Activated naive CD8-positive, alpha-beta T cell treated with anti-CD3 and anti-CD28 coated beads, Interleukin-2, amount 50 U/mL, for 16 hours (primary cell): ENCODE measurements at places on chromosomes 5 and 9.

GRCh38 chr5:133861161-133861737 is 107.2 kb downstream of the C5orf15 start:
- DNase-seq: no peak

DNA sequence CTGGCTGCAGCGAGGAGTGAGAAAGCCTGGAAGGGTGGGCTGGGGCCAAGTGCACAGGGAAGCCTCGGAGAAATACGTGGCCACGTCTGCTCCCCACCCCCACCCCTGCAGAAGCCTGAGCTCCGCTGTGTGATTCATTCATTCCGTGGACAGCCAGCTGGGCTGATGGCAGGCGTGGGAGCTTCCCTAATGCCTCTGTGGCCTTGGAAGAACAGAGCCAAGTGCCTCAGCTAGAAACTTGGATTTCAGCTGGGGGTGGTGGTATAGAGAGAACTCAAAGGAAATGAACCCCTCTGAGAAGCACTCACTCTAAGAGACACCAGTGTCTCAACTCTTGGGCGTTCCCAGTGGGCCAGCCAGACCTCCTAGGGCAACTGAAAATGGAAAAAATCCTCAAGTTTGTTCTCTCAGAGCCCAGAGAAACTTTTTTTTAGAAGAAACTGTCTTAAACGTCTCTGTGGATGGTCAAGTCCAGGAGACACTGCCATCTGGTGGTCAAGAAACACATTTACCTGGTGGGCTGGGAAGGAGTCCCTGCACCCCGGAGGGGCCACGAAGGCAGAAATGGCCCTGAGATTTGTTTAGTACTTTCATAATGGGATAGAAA is 18.0 kb downstream of the ATOX1 start:
- no peak for DNase-seq

- DNase-seq: no peak
These were observed 18.6 kb downstream of the DCANP1 start for GRCh38 chr5:135428586-135428985.

GRCh38 chr5:158303275-158303674 is 444.3 kb upstream of the CLINT1 start:
- DNase-seq: no peak

DNA sequence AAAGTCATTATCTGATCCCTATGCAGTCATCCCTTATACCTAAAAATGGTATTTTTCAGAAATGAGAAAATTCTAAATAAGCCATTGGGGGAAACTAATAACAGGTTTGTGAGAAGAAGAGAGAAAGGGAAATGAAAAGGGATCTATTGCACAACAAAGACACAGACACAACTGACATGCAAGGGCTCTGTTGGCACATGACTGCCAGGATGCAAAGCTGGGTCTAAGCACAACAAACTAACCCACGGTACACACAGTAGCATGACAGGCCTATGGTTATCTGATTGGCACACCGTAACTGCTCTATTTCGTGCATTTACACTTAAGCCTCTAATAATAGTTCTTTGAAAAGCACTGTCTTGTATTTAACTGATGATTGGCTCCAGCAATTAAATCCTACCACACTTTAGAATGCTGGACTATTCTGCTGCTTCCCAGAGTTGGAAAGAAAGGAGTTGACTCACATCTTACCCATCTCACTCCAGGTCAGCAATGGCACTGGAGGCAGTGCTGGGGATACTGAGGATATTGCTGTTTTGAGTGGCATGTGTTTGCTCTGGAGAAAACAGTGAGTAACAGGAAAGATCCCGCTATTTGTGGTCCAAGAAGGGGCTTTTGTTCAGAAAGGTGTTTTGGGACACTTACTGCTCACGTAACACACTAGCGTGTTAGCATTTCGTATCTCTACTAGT is 328.3 kb downstream of the GLIS3 start:
- DNase-seq: no peak

DNA sequence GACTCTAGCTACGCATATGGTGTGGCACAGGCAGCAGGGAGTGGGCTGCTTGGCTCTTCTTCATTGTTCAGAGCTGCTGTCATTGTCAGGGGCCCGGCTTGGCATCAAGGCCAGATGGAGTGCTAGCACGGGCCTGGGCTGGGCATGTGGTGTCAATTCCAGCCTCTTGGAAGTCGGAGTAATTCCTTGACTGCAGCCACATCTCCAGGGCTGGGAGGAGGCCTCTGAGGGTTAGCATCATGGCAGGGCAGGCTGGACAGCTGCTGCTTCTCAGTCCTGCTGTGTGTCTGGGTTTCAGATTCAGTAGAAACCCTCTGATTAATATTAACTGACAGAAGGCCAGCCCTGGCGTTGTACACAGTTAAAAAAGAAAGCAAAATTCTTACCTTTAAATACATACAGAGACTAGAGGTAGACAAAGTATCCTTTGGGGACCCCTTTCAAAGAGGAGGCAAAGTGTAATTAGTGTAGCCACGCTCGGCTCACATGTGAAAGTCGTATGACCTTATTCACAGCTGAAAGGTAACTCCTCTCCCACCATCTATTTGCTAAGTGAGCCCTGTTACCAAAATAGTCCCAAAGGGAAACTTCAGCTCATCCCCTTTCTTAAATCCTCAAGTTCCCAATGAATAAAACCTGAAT is 126.4 kb downstream of the DOCK2 start:
- DNase-seq: no peak

- no peak for DNase-seq
These were observed 87.7 kb downstream of the ENTREP1 start for GRCh38 chr9:69412741-69413150.

- no peak for DNase-seq
These were observed 79.3 kb downstream of the PPP2R2B start for GRCh38 chr5:146799231-146799630.

GRCh38 chr5:120901199-120901598 is 437.1 kb downstream of the PRR16 start:
- no peak for DNase-seq

DNA sequence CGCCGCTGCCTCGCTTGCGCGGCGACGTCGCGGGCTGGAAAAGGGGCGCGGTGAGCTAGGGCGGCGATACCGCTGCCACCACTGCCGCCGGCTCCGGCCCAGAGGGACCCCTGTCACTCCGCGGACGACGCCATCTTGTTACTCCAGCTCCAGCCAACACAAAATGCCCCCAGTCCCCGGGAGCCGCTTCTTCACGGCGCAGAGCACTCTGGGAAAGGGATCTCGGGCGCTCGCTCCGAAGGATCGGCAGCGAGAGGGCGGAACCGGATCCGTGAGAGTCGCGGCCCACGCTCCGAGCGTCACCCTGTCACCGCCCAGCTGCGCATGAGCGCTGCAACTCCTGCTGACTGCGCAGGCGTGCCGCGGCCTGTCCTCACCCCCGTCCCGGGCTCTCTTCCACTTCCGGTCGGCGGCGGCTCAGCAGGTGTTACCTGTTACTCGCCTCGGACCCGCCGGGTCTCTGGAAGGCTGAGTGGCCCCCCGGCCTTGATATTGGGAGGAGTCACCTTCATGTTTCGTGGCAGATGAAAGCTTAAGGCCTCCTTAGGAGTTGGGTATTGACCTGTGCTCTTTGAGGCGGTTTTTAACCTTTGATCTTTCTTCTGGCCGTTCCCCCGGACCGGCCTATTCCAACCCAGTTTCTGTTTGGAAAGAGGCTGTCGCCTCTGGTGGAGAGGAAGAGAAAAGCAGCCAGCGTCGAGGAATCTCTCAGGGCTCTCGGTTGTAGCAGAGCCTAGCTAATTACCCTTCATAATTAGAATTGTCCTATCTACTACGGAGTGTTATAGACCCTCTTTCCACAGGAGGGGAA is at the start of gene CSNK1A1:
Gene CSNK1A1 (minus strand): TSS at position 213 of the 811 bp plus-strand sequence. CDS start 475 bp downstream, outside the sequence.
- DNase-seq: peak; percentile 96

DNA sequence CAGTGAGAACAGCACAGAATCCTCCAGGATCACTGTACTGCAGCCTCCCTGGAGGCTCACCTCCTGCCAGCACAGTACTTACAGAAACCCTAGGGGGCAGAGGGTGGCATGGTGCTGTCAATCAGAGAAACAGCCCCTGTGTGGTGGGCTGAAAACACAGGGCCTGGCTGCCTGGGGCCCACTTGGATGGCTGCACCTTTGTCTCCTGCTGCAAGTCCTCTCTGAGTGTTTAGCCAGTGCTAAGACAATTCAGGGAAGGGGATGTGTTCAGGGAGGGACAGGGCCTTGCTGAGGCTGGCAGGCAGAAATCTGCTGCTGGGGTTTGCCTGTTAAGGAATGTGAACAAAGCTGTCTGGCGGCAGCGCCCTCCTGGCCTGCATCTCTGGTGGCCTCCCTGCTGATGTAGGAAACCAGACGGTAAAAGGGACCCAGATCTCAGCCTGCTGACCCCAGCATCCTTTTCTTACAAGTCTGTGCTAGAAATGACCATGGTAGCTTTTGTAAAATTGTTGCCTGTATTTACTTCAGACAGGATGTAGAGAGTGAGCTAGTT is 39.5 kb downstream of the PRRC2B start:
- no peak for DNase-seq

DNA sequence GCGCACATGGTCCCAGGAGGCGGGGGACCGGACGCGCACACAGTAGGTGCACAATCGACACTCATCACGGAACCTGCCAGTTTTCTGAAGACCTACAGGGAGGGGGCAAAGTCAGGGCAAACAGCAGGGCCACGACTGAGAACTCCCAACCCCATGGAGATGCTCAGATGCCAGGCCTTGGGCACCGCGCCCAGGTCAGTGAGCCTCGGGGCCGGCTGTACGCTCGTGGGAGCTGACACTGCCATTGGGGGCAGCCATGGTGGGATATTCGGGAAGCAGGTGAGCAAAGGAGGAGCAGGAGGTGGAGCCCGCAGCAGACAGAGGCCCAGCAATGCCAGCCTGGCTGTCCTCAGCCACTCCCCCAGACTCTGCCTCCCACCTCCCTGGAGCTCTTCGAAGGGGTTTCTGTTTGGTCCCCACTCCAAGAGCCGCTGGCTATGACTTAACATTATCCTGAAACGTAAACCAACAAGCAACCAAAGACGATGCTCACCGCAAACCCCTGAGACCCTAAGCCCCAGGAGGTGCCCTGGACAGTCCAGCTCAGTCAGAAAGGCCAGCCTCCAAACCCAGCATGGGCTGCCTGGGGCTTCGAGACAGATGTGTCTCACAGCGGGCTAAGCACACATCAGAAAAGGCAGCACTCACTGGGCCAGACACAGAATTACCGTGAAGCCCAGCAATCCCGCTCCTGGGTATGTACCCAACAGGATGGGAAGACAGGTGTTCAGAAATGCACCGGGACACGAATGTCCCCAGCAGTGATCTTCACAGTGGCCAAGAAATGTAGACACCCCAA is 78.4 kb downstream of the VAV2 start:
- DNase-seq: no peak

DNA sequence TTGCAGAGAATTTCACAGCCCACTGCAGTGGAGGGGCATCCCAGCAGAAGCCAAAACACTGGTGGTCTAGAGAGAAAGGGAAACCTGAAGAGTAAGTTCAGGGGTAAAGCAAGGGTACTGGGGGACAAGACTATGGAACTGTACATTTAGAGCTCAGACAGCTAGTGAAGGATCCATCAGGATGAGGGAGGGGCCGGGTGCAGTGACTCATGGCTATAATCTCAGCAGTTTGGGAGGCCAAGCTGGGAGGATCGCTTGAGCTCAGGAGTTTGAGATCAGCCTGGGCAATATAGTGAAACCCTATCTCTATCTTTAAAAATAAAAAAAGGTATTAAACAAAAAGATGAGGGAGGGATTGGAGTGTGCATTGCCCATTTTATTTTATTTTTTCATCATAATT is 7.8 kb upstream of the ANKH start:
- no peak for DNase-seq

GRCh38 chr5:131413605-131414559 is 150.0 kb downstream of the CDC42SE2 start:
- no peak for DNase-seq

DNA sequence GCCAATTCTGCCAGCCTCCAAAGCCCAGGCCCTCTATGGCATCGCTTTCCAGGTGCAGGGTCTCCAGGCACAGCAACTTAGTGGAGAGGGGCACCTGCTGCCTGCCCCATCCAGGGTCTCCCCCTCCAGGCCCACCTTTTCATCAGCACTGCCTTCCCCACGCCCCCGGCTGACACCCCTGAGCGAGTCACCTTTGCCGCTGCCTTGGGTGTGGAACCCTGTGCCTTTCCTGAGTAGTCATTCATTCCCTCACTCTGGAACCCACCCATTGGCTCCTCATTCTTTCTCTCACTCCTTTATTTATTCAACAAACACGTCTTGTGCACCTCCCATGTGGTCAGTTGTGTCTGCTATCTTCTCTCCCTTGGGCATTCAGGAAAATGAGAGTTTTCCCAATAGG is 14.5 kb upstream of the RPL26L1 start:
- DNase-seq: no peak

DNA sequence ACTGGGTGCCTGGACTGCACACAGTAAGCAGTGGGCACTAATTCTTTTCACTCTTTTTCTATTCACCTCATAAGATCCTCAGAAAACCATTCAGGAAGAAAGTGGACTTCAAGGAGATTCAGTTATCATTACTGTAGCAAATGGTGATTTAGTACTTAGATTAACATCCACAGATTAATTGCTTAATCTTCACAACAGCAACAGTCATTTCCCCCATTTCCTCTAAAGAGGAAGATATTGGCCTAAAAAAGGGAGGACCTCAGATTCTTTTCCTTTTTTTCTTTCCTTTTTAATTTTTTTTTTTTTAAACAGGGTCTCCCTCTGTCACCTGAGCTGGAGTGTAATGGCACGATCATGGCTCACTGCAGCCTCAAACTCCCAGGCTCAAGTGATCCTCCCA is 64.4 kb downstream of the AUH start:
- DNase-seq: no peak

GRCh38 chr5:59423021-59423420 is 470.5 kb downstream of the PDE4D start:
- no peak for DNase-seq

DNA sequence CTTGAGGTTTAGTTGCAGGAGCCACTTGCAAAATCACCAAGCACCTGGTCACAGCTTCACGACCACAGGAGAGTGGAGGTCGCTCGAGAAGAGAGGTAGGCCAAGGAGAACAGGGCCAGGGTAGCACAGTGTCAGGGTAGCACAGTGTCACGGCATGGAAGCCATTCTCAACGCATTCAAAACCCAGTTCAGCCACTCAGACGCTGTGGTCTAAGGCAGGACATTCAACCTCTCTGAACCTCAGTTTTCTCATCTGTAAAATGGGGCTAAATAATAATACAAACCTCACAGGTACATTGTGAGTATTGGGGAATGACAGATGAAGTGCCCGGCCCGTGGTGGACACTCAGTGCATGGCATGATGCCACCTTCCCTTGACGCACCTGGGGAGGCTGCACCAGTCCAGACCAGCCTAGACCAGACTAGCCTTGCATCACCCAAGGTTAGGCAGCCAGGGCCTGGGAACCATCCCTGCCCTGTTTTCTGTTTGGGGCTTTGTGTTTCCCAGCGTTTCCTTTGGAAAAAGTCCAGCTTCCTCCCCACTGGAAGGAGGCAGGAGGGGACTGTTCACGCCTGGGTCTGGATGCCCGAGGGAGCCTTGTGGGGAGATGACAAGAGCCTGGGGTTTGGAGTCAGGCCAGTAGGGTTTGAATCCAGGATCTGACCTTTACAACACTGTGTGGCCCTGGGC is 7.8 kb upstream of the LMX1B start:
- DNase-seq: no peak

DNA sequence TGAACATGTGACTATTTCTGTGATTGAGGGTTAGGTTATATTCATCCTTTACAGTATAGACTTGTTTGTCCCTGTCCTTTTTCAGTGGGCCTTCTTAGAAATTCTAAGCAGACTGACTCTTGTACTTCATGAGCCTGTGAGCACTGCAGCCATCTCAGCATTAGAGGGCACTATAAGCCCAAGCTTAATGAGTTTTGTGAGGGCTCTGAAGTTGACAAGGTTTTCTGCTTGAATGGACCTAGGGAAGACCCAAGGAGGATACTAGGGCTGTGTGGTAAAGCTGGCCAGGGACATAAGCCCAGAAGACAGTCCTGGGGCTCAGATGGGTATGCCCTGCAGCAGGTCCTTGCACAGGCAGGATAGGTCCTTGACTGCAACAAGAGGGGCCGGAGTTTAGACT is 126.5 kb downstream of the MRPS30 start:
- DNase-seq: no peak
